NCI-H446 treated with DMSO at 0.1 percent for 48 hours (cell line): ENCODE measurements at places on chromosomes 5 and 9.

DNA sequence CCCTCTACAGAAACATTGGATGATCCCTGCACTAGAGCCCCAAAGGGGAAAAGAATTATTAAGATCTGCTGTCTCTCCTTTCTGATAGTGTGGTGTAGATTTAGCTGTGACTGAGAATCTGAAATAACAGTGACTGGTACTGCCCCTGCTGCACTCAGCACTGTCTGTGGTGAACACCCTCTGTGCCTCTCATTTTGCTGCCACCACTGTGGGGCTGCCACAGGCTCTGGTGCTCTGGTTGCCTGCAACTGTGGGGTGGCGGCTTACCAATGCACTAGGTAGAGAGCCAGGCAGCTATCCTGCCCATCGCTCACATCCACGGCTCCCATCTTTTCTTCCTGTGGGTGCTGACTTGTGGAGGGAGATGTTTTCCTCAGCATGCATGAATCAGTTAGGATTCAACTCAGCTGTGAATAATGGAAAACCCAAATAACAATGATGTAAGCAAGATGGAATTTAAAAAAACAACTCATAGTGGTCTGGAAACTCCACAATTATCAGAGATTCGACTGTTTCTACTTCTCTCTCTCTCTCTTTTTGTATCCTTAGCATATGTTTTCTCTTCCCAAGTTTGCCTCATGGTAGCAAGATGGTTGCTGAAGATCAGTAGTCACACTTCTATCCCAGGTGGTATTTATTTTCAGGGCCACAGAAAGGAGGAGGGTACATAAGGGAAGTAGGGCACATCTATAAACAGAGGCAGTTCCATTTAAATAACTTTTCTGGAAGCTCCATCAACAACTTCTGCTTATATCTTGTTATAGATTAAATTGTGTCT is 99.8 kb upstream of the DAP start:
- DNase-seq: no peak

GRCh38 chr9:110261632-110262031 is 5.3 kb upstream of the TXN start:
- no peak for DNase-seq

GRCh38 chr9:134902936-134903335 is 14.8 kb downstream of the FCN1 start:
- DNase-seq: no peak

GRCh38 chr5:176916337-176916736 is 17.2 kb upstream of the HK3 start:
- no peak for DNase-seq
